ENCODE measurements at places on chromosomes 3 and 15.

DNA sequence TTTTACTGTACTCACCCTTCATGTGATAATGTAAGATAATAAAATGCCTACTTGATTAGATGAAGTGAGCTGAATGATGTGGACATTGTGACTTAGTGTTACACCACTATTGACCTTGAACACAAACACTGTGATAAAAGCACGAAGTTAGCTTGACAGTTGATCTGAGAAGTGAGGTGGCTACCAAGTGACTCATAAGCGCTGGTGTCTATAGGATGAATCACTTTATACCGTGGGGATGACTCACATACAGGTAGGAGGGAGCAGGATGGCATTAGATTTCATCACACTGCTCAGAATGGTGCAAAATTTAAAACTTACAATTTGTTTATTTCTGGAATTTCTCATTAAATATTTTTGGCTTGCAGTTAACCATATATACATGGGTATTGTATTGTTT, 174.7 kb upstream of the CNTN3 start:
- DNase-seq, result no peak

DNA sequence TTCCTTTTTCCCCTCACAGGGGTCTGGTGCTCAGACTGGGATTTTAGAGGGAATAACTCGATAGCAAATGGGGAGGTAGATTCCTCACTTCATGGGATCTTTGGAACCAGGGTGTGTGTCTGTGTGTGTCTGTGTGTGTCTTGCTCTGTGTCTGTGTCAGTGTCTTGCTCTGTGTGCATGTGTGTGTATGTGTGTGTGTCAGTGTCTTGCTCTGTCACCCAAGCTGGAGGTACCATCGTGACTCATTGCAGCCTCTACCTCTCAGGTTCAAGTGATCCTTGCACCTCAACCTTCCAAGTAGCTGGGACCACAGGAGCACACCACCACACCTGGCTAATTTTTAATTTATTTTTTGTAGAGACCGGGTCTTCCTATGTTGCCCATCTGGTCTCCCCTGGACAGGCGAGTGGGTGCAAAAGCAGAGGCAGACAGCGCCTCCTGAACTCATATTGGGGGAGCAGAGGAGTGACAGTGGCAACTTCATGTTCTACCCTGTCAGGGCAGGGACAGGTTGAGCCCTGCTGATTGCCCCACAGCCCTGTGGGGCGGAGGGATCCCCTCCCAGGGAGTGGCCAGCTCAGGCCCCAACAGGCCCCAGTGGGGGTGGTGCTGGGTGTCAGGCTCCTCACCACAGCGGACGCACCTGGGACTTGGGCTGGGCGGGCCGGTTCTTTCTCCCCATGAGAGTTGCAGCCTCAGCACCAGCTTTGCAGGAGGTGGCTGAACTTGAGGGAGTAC, 10.4 kb upstream of the SEMA4B start:
- no peak for DNase-seq

DNA sequence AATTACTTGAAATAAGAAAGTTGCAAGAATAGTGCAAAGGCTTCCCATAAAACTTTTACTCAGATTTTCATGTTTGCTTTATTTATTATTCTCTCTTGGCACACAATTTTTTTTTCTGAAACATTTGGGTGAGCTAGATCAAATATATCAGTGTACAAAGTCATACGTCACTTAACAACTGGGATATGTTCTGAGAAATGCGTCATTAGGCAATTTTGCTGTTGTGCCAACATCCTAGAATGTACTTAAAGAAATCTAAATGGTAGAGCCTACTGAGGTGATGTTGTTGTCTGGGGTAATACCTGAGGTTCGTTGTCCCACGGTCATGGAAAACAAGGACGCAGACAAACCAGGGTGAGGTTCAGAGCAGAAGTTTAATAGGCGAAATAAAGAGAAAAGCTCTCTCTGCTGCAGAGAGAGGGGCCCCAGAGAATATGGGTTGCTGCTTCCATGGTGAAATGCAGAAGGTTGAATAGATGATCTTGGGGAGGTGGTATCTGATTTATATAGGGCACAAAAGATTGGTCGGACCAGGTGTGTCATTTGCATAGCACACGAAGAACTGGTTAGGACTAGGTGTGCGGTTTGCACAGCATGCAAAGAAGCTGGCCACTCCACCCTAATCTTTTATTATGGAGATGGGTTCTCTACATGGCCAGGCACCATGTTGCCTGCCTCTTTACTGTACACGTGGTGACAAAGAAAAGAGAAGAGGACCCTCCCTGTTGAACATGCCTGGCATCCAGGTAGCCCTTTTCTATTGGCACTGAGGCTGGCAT, 8.8 kb upstream of the GRAMD1C start:
- DNase-seq, result no peak

GRCh38 chr3:195256639-195257453, 14.1 kb downstream of the XXYLT1 start:
- no peak for DNase-seq

- no peak for DNase-seq
Measured at GRCh38 chr3:129166579-129167332, 5.9 kb upstream of the ISY1 start.

GRCh38 chr3:184171562-184171961, 3.1 kb upstream of the AP2M1 start:
- DNase-seq, result no peak
